ENCODE measurements at places on chromosomes 4 and X.

DNA sequence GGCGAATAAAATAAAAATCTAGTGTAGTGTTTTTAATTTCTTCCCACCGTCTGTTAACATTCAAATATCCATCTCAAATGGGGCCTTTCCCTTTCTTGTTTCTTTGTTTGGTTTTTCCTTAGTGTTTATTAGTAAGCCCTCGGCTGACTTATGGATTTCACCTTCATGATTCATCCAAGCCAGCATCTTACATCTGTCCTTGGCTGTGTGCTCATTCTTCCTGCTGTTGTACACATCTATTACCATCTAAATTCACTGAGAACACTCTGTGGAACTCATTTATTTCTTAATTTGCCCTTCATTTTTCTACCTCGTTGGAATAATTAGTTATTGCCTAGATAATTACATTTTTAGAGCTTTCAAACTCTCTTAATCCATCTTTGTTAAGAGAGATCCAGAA lies 84.9 kb downstream of the SPCS3 start:
- DNase-seq, result no peak

- DNase-seq, result no peak
These were observed 167.7 kb downstream of the DCAF12L2 start for GRCh38 chrX:125998432-125998831.

DNA sequence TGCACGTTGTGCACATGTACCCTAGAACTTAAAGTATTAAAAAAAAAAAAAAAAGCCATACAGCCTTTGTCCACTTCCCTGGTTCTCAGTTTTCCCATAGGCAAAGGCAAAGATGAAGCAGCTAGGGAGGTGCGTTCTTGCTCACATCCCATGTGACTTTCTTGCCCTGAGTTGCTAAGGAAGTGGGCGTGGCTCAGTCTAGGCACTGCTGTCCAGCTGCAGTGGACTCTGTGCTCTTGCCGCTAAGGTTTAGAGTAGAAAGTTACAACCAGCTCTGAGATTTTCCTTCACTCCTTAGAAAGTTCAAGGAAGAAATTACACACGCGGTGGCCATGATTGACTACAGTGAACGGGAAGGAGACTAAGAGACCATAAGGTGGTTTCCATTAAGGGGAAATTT lies 144.7 kb downstream of the NAA11 start:
- DNase-seq, result no peak

DNA sequence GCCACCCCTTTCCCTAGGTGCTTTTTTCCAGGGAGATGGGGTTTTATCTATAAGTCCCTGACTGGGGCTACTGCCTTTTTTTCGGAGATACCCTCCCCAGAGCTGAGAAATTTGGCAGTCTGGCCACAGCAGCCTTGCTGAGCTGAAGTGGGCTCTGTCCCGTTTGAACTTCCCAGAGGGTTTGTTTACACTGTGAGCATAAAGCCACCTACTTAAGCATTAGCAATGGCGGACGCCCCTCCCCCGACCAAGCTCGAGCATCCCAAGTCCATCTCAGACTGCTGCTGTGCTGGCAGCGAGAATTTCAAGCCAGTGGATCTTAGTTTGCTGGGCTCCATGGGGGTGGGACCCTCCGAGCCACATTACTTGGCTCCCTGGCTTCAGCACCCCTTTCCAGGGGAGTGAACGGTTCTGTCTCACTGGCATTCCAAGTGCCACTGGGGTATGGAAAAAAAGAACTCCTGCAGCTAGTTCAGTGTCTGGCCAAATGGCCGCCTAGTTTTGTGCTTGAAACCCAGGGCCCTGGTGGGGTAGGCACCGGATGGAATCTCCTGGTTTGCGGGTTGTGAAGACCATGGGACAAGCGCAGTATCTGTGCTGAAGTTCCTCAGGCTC lies 456.4 kb upstream of the HTR2C start:
- no peak for DNase-seq

GRCh38 chrX:72306851-72307645 lies 1.3 kb upstream of the CITED1 start:
- no peak for DNase-seq

GRCh38 chrX:116009861-116010710 lies 160.5 kb upstream of the AGTR2 start:
- no peak for DNase-seq

GRCh38 chrX:101595739-101596419 lies 21.9 kb downstream of the ARMCX6 start:
- peak; percentile 57 for DNase-seq

GRCh38 chr4:38582889-38583470 lies 81.0 kb upstream of the KLF3 start:
- peak; percentile 24 for DNase-seq

GRCh38 chrX:2500091-2500802 lies 529 bp downstream of the DHRSX start:
- DNase-seq, result peak; percentile 43

DNA sequence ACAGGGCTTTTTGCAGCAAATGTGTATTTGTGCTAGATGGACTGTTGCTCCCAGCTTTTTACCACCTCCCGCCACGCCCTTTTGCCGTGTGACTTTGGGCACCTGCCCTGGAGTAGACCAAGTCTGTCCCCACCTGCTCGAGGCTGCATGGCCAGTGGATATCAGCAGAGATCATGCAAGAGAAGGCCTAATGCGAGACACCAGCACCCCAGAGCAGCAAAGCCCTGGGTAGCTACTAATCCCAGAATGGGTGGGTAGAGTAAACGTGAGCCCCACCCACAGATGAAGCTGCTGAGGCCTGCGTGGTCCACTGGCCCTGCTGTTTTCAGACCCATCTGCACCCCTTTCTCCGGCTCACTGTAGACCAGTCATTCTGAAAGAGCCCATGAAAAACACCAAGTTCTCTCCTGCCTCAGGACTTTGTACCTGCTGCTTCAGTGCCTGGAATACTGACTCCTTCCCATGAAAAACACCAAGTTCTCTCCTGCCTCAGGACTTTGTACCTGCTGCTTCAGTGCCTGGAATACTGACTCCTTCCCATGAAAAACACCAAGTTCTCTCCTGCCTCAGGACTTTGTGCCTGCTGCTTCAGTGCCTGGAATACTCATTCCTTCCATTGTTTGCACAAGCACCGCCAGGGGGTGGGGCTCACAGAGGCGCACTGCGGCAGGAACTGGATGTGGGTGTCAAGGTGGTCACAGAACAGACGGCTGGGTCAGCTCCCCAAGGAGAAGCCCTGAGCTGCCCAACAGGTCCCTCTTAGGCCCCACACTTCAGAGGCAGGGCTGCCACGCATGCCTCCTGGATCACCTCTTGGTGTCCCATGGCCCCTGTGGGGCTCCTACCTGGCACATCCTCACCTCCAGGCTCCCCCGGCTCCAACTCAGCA lies 5.1 kb upstream of the TNIP2 start:
- no peak for DNase-seq

DNA sequence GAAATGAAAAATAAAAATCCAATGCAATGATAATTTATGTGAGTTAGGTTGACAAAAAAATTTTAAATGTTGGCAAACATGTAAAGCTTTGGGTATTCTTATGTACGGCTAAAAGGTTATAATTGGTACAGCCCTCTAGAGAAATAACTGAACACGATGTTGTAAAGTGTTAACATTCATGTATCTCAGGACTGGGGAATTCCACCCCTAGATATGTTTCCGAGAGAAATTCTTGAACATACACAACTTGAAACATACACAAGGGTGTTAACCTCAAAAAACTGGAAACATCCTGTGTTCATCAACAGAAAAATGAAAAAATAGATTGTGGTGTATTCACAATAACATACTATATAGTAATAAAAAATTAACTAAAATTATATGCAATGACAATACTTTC lies 91.8 kb downstream of the CHM start:
- no peak for DNase-seq

DNA sequence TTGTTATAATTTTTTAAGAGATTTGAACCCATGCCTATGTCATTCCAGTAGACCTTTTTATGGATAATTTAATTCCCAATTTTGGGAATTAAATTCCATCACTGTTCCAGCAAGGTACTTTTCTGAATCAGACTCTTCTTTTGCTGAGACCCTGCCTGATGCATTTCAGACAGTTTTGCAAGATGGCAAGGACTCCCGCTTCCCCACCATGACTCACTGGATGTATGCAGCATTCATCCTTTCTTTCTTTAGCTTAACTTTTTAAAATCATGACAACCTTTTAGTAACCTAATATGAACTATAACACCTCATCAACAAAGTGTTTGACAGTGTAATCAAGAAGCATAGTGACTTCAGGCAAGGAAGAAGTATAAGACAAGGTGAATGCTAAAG lies 178.1 kb upstream of the LEF1 start:
- no peak for DNase-seq

- no peak for DNase-seq
These were observed 509.6 kb downstream of the MID1IP1 start for GRCh38 chrX:39310891-39311290.

DNA sequence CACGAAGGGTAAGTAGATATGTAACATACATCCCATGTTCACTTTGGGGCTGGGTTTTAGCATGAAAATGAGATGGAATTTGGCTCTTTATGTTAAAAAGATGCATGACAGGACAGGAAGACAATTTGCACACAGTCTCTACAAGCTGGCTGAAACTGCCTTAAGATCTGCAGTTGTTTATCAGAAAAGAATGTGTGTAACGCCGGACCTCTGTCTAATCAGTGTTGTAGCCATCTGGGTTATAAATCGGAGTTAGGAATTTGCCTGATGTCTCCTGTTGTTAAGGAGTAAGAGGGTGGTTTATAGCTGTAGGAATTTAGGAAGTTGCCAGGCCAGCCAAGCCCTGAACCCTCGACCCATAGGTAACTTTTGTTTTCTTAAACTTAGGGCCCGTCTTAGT lies 562.9 kb upstream of the FAT1 start:
- DNase-seq, result no peak

- DNase-seq, result no peak
These were observed 1819.2 kb upstream of the ADGRL3 start for GRCh38 chr4:59380841-59381366.

DNA sequence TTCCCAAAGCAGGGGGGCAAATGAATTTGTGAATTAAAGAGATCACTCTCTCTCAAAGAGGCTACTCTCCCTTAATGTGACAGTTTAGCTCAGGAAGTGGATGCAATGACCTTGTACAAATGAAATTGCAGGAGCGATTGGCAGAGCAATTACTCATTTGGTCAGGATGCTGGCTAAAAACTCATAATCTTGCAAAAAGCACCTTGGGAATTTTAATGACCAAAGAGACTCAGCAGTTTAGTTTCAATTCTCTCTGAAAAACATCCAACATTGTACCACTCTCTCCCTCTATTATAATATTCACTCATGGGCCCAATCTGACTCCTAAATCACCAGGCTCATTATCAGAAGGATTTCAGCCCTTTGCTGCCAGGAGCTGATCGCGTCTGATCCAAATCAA lies 26.1 kb downstream of the PDGFC start:
- DNase-seq, result no peak
